ENCODE measurements at places on chromosomes 7 and 10.

DNA sequence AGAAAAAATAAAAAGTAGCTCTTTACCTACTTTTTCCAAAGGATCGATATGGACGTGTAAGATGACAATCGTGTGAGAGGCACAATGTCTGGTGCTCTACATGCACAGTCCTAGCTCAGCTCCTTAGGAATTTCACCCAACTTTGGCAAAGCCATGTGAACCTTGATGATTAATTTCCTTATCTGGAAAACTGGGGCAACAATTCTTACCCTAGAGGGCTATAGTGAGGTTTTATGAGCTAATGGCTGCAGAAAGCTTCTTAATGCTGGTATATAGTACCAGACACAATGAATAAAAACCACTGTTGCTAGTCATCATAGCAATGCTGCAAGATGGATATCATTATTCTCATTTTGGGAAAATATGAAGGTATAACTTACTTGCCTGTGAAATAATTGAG is 202.7 kb downstream of the PARD3 start:
- DNase-seq = no peak

- DNase-seq = peak; percentile 34
Observed at GRCh38 chr10:13271552-13272163, 28.2 kb downstream of the PHYH start.

GRCh38 chr10:6894405-6894804 is 314.3 kb upstream of the PRKCQ start:
- DNase-seq = no peak

DNA sequence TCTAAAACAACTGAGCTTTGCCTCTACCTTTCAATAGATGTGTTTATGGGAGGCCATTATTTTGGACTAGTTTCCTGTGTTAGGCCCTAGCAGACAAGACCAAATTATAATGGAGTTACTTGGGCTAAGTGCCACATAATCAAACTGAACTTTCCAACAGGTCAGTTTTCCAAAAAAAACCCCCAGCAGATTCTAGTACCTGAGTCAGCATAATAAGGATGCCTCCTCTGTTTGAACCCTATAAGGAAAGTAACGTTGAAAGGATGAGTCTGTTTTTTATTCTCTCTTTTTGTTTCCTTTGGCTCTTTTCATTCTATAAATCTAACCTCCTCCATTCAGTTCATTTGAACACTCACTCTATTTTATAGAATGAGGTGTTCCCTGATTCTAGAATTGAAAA is 148.1 kb upstream of the FAM3C start:
- DNase-seq = no peak

DNA sequence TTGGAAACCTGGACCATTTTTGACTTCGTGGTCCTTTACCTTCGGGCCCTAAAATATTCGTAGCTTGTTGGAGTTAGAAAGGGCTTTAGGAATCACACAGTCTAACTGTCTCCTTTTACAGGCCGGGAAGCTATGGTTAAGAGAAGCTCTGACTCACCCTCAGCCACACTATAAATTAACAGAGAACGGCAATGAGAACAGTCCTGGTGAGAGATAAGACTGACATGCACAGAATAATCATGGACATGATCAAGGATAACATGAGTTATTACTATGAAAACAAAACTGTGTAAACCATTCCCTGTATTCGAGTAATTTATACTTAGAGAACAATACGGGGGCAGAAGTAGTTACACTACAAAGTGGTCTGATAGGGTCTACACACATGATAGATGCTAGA is 162.5 kb upstream of the MALRD1 start:
- no peak for DNase-seq

DNA sequence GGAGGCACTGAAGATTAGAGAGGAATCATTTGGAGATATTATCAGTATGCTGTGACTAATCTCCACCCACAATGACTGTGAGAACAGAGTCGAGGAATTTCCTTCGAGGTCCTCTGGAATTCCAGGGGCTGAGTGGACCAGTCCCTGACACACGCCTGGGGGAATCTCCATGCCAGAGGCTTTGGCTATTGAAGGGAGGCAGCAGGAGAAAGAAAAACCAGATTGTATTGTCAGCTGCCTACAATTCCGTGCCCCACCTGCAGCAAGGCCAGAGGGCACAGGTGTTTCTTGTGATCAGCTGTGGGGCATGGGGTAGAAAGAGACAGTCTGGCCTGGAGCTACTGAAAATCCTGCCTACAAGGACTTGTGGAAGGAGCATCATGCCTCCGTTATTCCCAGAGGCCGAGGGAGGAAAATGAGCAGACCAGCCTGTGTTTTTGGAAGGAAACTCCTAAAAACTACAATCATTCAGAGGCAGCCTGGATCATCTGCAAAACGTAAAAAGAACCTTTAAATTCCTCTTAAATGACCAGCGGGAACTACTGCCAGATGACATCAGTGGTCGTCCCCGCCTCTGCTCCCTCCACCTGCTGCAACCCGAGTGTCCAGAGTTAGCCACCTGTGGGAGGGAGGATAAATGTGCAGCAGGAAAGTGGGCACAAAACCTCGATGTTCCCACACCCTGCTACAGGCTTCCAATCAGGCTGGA is 25.4 kb upstream of the ANK3 start:
- no peak for DNase-seq

GRCh38 chr7:127786184-127786583 is 134.2 kb downstream of the SND1 start:
- no peak for DNase-seq

- DNase-seq = no peak
Observed at GRCh38 chr7:39720586-39720985, 97.2 kb downstream of the RALA start.

- DNase-seq = no peak
Observed at GRCh38 chr7:92415225-92415624, 32.1 kb upstream of the GATAD1 start.

GRCh38 chr10:61099756-61100155 is 155.8 kb upstream of the RHOBTB1 start:
- no peak for DNase-seq

GRCh38 chr10:88234297-88234696 is 348.8 kb downstream of the RNLS start:
- no peak for DNase-seq

DNA sequence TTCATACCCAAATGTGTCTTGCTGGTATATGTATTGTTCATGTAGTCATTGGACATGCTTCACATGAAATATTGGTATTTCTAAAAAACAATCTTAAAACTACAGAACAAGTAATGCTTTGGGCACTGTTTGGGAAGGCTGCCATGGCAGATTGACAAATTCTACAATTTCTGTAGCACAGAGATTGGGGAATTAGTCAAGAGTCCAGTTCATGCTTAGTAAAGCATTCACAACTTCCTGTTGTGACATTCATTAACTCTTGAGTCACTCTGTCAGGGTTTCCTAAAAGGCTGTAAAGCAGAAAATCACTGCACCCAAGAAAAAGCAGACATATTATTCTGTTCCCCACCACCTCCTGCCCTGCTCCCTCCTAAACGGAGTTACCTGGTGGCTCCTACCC is 398.9 kb downstream of the PHTF2 start:
- peak; percentile 40 for DNase-seq

DNA sequence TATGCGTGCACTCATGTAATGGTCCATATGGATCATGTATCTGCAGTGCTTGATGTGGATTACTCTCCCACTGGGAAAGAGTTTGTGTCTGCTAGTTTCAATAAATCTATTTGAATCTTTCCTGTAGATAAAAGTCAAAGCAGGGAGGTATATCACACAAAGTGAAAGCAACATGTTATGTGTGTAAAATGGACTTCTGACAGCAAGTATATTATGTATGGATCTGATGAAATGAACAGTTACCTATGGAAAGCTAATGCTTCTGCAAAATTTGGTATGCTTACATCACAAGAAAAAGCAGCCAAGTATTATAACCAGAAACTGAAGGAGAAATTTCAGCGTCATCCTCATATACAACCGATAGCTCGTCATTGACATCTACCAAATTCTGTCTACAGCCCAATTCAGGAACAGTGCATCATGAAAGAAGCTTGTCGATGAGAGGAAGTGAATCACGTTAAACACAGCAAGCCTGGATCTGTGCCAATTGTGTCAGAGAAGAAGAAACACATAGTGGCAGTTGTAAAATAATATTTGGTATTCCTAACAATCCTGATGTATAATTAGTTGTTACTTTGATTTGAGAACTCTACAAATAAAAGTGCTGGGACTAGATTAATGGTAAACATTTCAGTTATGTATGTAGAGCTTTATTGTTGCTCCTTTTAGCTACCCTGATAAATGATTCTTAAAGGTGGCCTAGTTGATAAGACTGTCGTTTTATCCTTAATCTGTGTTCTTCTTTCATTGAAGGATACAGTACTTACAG is 14.2 kb upstream of the SYPL1 start:
- peak; percentile 65 for DNase-seq

GRCh38 chr7:75938921-75939320 is 24.0 kb downstream of the POR start:
- DNase-seq = no peak

All from NB4 (cell line).